ENCODE measurements at places on chromosomes 12 and 14. TPM values are rescaled to one million over a fixed set of nuclear protein-coding genes. Genes with fewer than 3 reads are reported as not detected.
A peak's percentile ranks its signal among the peaks of the same experiment; 100 is the strongest.

DNA sequence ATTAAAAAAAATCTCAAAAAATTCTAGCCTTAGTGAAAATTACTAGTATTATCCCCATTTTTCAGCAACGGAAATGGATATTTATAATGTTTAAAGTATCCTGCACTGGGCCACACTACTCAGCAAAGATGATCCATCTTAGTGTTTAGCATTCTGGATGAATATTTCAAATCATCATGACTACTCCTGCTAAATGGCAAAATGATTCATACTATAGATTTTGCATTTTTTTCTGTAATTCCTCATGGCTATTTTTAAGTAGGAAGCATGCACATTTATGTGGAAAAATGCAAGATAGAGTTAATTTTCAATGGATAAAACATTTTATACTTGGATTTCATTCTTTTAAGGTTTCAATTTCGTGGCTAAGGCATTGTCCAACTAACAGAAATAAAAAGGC is 59.6 kb downstream of the LRFN5 start:
- DNase-seq, result no peak

DNA sequence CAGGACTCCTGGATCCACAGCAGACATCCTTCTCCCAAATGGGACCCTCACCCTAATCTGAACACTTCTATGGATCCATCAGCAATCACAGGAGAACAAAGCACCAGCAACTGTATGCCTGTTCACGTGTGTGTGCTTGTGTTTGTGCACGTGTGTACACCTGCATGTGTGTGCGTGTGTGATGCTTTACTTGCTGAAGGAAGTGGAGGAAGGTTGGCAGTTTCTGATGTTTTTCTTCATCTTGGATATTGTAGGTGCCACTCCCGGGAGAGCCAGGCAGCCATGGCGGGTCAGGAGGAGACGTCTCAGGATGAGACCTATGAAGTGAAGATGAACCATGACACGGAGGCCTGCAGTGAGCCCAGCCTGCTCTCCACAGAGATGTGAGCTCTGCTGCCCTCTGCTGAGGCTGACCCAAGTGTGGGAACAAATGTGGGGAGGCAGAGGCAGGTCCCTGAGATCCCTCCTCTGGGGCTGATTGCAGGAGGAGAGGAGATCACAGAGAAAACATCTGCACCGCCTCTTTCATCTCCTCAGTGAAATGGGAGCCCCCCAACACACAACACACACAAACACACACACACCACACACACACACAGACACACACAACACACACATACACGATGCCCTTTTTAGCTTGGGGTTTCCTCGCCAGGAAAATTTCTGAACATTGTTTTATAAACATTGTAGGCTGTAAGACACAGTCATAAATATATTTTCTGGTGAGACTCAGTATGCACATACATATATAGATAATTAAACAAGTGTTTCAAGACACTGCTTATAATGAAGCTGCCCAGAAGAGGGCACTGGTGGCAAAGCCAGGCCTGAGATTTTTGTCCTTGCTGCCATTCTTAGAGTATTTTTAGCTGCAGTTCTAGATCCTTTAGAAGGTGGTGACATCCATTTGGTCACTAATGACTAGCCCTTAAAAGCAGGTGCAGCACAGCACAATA is 112.2 kb upstream of the FKBP4 start:
- DNase-seq, result no peak

DNA sequence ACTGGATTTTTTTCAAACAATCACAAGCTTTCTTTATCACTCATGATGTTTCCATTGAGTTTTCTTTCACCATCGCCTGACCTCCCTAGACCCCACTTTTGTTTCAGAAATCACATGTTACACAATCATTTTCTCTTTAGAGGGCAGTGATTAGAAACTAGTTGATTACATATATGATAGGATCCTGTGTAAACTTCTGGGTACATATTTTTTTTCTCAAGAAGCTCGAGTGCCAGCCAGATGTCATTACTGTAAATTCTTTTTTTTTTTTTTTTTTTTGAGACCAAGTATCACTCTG is 62.4 kb upstream of the PSMA6 start:
- DNase-seq, result no peak

DNA sequence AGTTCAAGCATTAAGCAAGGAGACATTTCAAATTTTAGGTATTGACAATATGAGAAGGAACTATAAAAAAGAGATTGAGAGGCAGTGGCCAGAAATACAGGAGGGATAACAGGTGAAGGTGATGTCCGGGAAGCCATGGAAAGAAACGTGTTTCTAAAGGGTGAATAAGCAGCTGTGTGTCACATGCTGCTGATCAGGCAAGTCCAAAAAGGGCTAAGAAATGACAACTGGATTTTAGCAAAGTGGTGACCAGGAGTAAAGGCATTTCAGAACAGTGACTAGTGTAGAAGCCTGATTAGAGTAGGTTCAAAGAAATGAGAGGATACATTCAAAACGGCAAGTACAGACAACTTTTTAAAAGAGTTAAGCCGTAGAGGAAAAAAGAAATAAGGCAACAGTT is 204.3 kb upstream of the DIO2 start:
- DNase-seq, result no peak

DNA sequence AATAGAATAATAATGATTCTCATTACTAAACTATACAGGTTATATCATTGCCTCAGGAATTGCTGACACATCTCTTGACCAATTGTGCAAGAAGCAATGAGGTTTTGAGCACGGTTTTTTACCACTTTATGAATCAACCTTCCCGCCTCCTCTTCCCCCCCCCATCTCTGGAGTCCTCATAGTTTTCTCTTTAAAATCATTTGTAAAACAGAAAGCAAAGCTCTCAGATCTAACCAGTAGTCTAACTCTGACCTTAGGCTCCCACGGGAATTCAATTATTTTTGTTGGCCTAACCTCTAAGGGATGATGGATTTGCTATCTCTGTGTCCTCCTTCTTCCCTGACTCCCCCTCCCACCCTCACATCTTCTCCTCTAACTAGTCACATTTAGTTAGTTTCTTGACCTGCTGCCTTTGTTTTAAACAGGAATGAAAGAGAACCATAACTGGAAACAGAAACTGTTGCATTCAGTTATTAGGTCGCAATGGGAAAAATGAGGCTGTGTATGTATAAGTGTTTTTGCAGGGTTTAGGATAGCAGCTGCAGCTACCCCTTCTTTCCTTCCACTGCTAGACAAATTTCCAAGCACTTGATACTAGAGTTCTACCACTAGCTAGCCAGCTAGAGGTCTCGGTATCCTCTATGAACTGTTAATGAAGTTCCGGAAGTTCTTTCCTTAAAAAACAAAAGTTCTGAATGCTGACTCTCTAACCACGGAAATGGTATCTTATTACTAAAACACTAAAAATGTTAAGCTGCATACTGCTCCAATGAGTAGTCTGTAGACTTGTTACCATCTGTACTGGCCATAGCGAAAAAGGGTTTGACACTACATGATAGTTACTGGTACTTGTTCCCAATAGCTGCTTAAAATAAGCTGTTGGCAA is 65.4 kb downstream of the TAOK3 start:
- DNase-seq, result peak; percentile 83

- DNase-seq, result no peak
Observed at GRCh38 chr12:105524961-105525360, 194.5 kb downstream of the C12orf75 start.

GRCh38 chr12:3975652-3976051 is 102.5 kb upstream of the PARP11 start:
- DNase-seq, result no peak

GRCh38 chr12:68001486-68002466 is 12.5 kb downstream of the IFNG-AS1 start:
- DNase-seq, result no peak

GRCh38 chr14:74275241-74275841 is 27.4 kb downstream of the ABCD4 start:
- DNase-seq, result no peak

- DNase-seq, result no peak
Observed at GRCh38 chr14:76696791-76697190, 64.5 kb upstream of the VASH1 start.

- DNase-seq, result peak; percentile 97
Observed at GRCh38 chr12:101925361-101925760, 48.0 kb downstream of the DRAM1 start.

DNA sequence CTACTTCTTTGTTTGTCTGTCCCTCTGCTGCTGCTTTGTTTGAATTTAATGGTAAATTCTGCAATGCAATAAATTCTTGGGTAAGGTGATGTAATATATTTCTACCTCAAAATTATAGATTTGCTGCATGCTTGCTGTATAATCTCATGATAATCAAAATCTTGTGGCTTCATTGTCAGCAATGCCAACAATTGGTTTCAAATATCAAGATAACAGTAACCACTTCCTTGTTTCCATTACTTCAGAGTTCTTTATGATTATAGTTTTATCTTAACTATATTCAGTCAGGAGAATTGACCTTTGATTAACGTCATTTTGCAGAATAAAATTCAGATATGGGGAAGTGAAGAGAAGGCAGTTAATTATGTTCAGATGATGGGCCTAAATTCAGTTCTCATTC is 30.2 kb upstream of the RNU6-8 start:
- DNase-seq, result no peak

DNA sequence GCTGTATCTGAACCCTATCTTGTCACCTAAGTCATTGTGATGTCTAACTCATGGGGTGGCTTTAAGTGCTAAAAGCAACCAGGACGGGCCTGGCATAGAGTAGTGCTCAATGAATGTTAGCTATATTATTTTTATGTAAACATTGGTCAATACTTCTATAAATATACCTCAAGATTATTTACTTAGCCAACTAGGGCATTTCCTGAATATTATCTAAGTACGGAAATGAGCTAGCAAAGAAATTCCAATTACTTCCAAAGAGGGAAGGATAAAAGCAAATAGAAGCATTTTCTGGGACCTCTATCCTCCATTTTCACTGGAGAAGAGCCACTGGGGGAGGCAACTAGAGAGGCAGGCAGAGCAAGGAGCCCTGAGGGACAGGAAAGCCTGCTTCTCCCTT is 20.6 kb downstream of the CCDC92 start:
- DNase-seq, result no peak

GRCh38 chr12:111408116-111408440 is 2.4 kb downstream of the SH2B3 start:
- no peak for DNase-seq

DNA sequence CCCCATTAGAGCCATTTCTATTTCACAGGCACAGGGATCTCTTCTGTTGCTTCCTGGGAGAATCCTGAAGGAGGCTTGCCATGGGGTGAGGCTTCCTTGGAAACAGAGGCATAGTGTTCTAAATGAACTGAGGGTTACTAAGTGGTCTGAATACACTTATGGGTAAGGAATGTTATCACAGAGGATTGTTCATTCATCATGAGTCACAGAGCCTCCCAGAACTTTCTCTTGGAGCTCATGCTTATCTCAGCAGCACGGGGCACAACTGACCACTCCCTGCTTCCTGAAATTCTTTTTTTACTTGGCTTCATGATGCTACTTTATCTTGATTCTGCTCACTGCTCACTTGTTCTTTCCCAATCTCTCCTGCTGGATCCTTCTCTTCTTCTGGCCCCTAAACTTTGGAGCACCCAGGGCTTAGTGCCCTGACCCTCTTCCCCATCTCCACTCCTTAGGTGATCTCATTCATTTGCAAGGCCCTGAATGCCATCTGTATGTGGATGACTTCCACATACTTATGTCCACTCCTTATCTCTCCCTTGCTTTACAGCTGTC is 57.9 kb downstream of the ANO6 start:
- DNase-seq, result peak; percentile 94

DNA sequence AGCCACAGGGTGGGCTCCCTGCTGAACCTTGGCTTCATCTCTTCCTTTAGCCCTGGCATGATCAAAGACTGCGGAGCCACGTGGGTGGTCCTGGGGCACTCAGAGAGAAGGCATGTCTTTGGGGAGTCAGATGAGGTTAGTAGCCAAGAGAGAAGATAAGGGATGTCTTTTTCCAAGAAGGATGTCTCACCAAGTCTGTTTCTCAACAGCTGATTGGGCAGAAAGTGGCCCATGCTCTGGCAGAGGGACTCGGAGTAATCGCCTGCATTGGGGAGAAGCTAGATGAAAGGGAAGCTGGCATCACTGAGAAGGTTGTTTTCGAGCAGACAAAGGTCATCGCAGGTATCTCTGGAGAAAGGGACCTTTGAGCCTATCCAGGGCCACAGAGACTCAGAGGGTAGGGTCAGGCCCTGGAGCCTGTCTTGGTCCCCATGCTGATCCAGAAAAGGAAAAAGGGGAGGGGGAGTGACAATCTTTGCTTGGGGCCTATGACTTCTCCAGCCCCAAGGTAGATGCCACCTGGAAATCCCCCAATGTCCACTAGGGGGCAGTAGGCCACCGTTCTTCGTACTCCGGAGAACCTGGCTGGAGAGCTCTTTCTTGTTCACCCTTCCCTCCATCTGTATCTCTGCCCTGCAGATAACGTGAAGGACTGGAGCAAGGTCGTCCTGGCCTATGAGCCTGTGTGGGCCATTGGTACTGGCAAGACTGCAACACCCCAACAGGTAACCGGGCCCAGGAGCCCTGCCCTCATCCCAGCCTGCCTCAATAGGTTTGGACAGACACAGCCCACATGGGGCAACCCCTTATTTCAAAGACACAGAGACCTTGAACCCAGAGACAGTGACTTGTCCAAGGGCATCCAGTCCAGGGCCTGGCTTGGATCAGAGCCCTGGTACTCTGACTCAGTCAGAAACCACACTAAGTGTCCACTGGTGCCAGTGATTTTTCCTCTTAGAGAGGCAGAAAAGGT is 2.0 kb downstream of the TPI1 start:
- DNase-seq, result no peak

- no peak for DNase-seq
Observed at GRCh38 chr12:131896811-131897270, 2.4 kb downstream of the ULK1 start.

DNA sequence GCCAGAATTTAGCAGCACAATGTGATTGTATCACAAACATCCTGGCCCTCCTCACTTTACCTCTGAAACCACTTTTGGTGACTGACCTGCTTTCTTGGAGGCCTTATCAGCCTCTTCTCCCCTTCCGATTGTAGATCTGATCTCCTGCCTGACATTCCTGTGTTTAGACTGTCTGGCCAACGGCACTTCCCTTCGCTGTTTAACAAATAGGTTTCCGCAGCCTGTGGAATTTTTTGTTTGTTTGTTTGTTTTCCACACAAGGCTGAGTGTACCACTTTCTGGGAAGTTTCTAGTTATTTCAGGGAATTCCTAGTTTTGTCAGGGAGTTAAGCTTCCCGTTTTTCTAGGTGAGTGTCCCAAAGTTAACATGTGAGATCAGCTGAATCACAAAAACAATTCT is 65.9 kb upstream of the CDKN3 start:
- no peak for DNase-seq

- DNase-seq, result no peak
Observed at GRCh38 chr14:94163796-94164195, 10.3 kb upstream of the PPP4R4 start.

Gene TFCP2
- polyA plus RNA-seq, result 16.0 TPM

Gene PGF
- 3.3 TPM for polyA plus RNA-seq

Gene ABCC9
- polyA plus RNA-seq, result 9.4 TPM

Gene SRP54
- polyA plus RNA-seq, result 25.6 TPM

Gene TMEM52B
- polyA plus RNA-seq, result 0.85 TPM

Gene ARMH4
- 1.8 TPM for polyA plus RNA-seq

Gene CCDC184
- 0.38 TPM for polyA plus RNA-seq

Gene OVCH1
- 0.06 TPM for polyA plus RNA-seq

Gene CABP1
- polyA plus RNA-seq, result not detected

Gene SLC2A13
- 2.8 TPM for polyA plus RNA-seq

Gene NYNRIN
- polyA plus RNA-seq, result 10.1 TPM

Gene TMX1
- 17.9 TPM for polyA plus RNA-seq

Gene AMIGO2
- 149 TPM for polyA plus RNA-seq

Gene AQP6
- polyA plus RNA-seq, result not detected

Measured in BJ (cell line).